ENCODE measurements at places on chromosomes 5 and 9. TPM values are rescaled to one million over a fixed set of nuclear protein-coding genes. Genes with fewer than 3 reads are reported as not detected.

Gene SPARC
- total RNA-seq, result 955 TPM

- peak; percentile 27 for DNase-seq
Observed at GRCh38 chr9:20559231-20559890, 62.9 kb downstream of the MLLT3 start.

- no peak for DNase-seq
Observed at GRCh38 chr5:16809395-16810207, 126.5 kb downstream of the MYO10 start.

Gene KLHL3
- total RNA-seq, result 0.47 TPM

Gene CD72
- 0.27 TPM for total RNA-seq

Gene FAT2
- 0.07 TPM for total RNA-seq

- DNase-seq, result no peak
Observed at GRCh38 chr9:18741945-18742344, 268.0 kb downstream of the ADAMTSL1 start.

GRCh38 chr5:32581010-32581785 lies 4.2 kb upstream of the SUB1 start:
- DNase-seq, result no peak

Gene ARID3C
- total RNA-seq, result not detected

Gene STKLD1
- total RNA-seq, result not detected

GRCh38 chr5:1948663-1949191 lies 66.0 kb upstream of the IRX4 start:
- DNase-seq, result no peak

- DNase-seq, result no peak
Observed at GRCh38 chr5:112346411-112347044, 72.5 kb downstream of the EPB41L4A start.

Gene IRX4
- total RNA-seq, result not detected

GRCh38 chr9:82106536-82106935 lies 118.0 kb downstream of the SPATA31D1 start:
- DNase-seq, result no peak

DNA sequence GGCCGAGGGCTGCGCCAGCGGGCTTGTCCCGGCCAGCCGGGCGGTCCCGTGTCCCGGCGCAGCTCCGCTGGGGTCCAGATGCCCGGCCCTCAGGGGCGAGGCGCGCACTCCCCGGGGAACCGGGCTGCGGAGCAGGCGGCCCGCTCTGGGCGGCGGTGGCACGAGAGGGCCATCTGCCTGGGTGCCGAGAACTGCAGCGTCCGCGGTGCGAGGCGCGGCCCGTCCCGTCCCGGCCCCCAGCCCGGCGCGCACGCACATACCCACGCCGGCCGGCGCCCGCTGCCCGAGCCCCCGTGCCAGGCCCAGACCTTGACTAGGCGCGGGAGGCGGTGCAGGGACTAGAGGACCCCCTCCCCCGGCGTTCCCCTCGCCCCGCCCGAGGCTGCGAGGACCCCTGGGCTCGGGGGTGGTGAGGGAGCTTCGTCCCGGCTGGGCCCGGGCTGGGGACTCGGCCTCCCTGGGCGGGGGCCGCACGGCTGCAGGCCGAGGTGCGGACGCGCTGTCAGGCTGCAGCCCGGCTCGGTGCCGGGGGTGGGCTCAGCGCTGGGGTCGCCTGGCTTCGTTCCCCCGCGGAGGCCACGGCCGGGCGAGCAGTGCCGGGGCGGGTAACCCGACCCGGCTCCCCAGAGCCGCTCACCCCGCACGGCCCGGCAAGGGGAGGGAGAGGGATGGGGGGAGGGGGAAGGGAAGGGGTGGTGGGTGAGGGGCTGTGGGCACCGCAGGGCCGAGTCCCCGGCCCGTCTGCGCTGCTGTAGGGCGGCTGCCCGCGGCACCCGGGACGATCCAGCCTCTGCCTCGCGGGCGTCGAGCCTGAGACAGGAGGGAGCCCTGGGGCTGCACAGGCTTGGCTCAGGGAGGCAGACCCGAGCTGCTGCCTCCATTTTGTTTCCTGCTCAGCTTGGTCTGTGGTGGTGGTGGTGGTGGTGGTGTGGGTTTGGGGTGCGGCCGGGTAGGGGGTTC lies 1.2 kb upstream of the NSD1 start:
- no peak for DNase-seq

DNA sequence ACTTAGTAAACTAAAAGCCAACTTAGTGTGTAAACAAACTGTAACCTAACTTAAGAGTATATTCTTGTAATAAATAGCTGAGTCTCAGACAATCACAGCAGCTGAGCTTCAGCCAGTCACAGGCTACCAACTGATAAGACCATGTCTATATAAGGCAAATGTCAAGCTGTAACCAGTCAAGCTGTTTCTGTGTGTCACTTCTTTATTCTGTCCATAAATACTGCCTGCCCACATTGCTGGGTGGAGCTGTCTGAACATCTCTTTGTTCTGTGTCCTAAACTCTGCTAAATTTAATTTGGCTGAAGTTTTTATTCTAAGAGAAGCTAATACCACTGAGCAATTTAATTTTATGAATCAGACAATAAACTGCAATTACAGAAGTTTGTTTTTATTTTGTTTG lies 412.1 kb upstream of the CDH10 start:
- no peak for DNase-seq

Gene ITK
- not detected for total RNA-seq

- peak; percentile 33 for DNase-seq
Observed at GRCh38 chr9:116516456-116516855, 170.6 kb upstream of the TRIM32 start.

Gene GARIN3
- total RNA-seq, result not detected

GRCh38 chr5:130078661-130079060 lies 174.4 kb downstream of the CHSY3 start:
- no peak for DNase-seq

Gene GLRX
- 37.5 TPM for total RNA-seq

Gene POLR3G
- total RNA-seq, result 34.8 TPM

Gene HK3
- total RNA-seq, result not detected

GRCh38 chr5:115461506-115462290 lies 82.9 kb downstream of the FEM1C start:
- peak; percentile 97 for DNase-seq

Gene STC2
- total RNA-seq, result 48.6 TPM

GRCh38 chr5:125499636-125500332 lies 753.3 kb upstream of the ZNF608 start:
- no peak for DNase-seq

Gene CDC14B
- total RNA-seq, result 5.2 TPM

Gene COL15A1
- 0.13 TPM for total RNA-seq

Gene FAM151B
- total RNA-seq, result 0.27 TPM

GRCh38 chr5:159198063-159199036 lies 11.0 kb downstream of the RNF145 start:
- DNase-seq, result no peak

DNA sequence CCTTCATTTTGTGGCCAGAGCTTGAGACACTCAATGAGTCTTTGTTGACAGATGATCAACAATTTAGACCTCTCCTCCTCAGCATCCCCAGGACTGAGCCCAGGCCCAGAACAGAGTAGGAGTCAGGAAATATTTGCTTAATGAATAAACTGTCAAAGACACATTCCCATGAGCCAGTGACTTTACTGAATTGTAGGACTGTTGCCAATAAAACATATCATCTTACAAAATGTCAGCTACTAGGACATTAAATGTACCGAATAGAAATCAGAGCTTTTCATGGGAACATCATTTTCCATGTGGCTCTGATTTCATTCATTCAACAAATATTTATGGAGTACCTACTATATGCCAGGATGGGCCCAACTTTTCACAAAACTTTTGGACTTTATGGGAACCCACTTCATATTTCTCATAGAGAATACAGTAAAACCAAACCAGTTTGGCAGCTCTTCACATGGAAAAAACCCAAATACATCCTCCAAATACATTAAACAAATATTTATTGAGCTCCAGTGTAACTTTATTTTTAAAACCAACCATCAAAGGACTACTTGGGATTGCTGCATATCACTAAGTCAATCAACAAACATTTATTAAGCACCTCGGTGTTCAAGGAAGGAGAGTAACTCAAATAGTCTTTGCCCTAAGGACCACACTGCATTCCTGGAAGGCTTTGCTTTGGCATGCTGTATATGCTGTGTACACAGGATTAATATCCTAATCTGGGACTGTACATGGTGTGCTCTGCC lies 11.4 kb downstream of the VDAC1 start:
- DNase-seq, result peak; percentile 63

Data from HT1080 (cell line).